ENCODE measurements at places on chromosomes 11 and 22. TPM values are rescaled to one million over a fixed set of nuclear protein-coding genes. Genes with fewer than 3 reads are reported as not detected.
A peak's percentile ranks its signal among the peaks of the same experiment; 100 is the strongest.

GRCh38 chr22:38171927-38172831, 9.5 kb downstream of the PLA2G6 start:
- DNase-seq: no peak

DNA sequence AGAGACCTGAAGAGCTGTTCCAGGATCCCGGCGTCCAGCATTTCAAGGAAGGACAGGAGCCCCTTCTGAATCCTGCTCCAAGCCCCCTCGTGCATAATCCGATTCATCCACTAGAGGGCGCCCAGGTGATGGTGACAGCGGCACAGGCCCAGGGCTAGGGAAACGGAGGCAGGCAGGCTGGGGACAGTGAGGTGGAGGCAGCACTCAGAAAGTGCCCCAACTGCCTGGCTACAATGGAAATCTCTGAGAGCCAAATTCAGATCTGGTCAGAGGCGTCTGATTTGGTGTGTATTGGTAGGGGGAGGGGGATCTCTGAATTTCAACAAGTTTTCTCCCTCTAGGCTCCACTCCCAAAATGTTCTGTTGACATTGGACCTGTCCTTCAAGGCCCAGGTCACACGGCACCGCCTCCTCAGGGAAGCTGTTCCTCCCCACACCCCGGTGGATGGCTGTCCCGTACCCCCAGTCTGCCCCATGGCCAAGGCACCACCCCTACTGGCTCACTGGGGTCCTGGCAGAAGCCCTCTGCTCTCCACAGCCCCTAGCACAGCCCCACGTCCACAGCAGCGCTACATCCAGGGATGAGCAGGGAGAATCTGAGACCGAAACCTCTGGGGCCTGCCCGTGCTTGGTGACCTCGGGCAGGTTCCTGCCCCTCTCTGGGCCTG, 142.9 kb downstream of the CRYBB2 start:
- peak; percentile 46 for DNase-seq

GRCh38 chr22:30192427-30192826, 54.1 kb downstream of the LIF start:
- no peak for DNase-seq

DNA sequence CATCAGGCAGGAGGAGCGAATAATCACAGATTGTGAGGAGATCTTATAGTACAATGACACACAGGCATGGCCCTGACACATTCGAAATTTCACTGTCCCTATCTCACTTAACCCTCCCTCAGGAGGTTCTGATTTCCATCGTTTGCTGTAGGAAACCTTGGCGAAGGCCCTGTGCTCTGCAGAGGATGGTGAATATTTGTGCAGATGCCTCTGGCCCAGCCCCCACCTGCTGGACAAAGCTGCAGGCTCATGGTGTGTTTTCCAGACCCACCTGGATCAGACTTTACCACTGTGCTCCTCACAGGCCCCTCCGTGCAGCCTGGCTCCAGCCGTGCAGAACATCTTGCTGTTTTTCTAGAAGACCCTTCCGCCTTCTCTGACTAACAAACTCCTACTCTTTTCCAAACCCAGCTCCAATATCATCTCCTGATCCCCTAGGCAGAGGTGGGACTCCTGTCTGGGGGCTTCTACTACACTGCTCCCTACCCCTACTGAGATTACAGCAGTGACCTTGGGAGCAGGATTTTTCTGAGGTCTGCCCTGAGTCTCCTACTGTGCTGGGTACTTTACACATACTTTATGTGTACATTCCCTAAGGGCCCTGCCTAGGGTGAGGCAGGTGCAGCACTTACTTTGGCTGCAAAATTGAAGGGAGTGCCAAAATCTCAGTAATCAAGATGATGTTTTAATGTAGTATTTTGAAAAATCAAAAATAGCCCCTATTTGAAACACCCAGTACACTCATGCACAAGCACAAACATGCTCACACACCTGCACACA, 412.7 kb downstream of the SOX6 start:
- DNase-seq: no peak

- no peak for DNase-seq
Measured at GRCh38 chr11:37907436-37908218, 1309.6 kb upstream of the RAG2 start.

DNA sequence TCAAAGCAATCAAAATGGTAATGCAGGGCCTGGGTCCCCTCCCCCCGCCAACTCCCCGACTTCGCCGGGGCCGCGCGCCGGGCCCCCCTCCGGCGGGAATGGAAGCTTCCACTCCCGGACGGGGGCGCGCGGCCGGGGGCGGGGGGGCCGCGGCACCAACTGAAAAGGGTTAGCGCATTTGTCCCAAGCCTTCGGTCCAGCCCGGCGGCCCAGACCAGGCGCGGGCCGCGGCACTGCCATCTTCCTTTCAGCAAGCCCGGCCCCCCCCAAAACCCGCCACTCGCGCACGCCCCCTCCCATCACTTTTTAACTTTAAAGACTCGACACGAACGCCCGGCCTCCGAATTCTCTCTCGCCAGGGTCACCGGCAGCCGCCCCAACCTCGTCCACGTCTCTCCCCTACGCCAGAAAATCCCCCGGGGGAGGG, 2.8 kb downstream of the PHF21B start:
- DNase-seq: peak; percentile 53

DNA sequence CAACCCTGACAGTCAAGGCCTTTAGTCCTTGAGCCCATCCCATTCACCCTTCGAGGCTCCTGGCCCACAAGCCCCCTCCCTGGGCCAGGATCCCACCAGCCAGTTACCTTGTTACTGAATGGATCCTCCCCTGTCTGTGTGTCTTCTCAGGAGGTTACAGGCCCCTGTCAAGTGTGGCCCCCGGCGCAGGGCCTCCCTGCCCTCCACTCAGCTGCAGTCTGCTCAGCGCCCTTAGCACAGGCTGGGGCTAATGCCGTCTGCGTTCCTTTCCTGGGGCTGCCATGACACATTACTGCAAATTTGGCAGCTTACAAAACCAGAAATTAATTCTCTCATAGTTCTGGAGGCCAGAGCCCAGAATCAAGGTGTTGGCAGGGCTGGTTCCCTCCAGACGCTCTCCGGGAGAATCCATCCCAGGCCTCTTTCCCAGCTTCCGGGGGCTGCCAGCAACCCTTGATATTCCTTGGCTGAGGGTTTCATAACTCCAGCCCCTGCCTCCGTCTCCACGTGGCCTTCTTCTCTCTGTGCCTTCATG, 9.4 kb upstream of the SYT12 start:
- no peak for DNase-seq

DNA sequence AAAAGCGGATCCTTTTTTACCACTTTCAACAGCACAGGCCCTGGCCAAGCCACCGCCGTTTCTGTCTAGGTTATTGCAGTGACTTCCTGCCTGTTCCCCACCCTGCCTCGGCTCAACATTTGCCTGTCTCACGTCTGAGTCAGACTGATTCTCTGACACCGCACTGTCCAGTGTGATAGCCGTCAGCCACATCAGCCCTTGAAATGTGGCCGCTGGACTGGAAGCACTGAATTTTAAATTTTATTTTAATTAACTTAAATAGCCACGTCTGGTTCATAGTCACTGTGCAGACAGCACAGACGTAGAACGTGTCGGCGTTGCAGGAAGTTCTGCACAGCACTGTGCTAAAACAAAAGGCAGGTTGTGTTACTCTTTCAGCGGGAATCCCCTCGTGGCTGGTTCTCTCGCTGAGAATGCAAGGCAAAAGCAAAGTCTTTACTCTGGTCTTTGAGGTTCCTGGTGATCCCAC, 56.3 kb upstream of the ADSL start:
- no peak for DNase-seq

GRCh38 chr22:46678785-46679700, 58.9 kb downstream of the GRAMD4 start:
- no peak for DNase-seq

DNA sequence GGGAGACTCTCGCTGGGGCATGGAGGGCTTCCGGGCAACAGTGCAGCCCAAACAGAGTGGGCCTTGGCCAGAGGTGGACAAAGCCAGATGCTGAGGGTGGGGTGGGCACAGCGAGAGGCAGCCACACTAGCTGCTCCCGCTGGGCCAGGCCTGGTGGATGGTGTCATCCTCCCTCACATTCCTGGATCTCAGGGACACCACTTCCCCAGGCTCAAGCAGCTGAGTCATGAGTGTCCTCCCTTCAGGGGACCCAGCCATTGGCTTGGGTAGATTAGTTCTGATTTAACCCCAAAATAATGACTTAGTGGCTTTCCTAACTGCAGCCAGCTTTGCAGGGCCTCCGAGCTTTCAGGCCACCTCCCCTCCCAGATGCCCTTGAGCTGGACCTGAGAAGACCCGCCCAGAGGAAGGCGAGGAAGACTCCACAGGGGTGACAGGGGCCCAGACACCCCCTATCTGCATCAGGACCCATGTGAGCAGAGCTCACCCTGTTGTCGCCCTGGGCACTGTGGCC, 25.9 kb upstream of the WNT7B start:
- DNase-seq: no peak

GRCh38 chr22:10778296-10778814, 4749.6 kb upstream of the OR11H1 start:
- DNase-seq: no peak

DNA sequence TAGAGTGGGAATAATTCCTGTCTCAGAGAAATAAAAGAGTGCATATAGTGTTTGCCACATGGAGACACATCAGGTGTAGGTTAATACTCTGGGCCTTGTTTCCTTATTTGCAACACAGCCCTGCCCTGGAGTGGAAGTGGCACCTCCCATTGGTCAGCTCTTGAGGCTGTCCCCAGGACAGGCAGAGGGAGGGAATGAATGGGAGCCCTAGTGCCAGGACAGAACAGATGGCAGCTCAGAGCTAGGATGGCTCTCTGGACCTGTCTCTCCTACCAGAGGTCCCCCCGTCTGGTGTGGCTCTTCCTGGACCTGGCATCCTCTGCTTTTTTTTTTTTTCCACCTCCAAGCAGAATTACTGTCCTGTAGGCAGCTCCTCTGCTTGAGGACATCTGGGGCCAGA, 35.6 kb downstream of the LIMK2 start:
- no peak for DNase-seq

DNA sequence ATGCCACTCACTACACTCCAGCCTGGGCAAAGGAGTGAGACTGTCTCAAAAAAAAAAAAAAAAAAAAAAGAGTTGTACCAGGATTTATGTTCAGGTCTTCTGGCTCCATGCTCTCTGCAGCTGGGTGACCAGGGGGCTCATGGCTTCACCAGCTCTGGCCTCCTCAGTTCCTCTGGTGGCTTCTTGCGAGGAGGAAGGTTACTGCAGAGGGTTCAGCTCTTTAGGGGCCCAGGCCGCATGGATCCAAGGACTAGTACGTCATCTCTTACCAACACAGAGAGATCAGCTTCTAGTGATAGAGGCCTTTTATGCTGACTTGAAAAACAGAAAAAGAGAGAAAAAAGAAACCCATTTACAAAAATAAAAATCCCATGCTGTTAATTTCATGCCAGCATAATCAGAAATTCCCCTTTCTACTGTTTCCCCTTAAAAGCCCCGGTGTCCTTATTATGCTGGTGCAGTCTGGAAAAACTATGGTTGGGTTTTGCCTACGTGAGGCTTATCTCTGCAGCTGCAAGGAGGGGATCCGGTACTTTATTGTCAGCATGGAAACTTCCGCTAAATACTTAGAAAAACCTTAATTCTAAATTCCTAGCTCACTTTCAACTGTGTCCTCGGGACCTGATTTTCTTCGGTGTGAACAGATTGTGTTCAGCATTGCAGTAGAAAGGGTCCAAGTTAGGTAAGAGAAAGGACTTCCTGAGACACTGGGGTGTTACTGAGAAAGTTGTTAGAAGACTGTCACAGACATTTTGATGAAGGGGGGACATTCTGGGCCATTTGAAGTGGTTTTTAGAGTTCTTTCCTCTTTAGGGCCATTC, 13.7 kb downstream of the ZBTB16 start:
- no peak for DNase-seq

- no peak for DNase-seq
Measured at GRCh38 chr11:19675397-19675796, 37.2 kb upstream of the NAV2 start.

- no peak for DNase-seq
Measured at GRCh38 chr11:95371153-95371552, 140.2 kb upstream of the SESN3 start.

DNA sequence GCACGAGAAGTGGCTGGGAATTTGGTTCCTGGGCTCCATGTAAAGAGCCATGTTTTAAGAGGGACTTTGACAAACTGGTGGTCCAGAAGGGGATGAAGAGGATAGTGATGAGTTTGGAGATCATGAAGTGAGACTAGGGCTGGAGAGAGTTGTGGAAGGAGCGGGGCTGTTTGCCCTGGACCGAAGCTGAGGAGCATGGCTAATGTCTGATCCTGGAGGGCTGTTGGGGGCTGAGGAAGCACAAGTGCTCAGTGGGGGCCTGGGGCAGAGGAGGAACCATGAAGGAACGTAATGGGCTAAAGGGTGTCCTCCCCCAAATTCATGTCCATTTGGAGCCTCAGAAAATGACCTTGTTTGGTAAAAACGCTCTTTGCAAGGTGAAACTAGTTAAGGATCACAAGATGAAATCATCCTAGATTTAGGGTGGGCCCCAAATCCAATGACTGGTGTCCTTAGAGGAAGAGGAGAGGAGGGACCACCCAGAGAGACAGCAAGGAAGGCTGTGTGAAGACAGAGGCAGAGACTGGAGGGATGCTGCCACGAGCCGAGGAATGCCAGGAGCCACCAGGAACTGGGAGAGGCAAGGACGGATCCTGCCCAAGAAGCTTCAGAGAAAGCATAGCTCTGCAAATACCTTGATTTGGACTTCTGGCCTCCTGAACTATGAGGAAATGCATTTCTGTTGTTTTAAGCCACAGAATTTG, 107.3 kb upstream of the LMO1 start:
- no peak for DNase-seq

DNA sequence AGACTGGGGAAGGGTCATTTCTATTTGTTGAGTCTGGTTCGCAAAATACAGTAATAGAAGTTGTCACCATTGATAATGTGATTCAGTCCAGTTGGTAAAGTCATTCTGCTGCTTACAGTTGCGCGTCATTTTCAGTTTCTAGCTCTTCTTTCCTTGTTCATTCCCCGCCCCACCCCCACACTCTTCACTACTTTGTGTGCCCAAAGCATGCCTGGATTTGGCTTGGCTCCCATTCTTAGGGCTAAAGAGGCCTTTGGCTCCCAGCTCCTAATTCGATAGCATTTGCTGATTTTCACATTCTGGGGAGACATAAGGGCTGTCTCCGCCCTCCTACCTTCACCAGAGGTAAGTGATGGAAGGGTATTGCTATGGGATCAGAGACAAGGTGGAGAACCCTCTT, 43.0 kb downstream of the CECR2 start:
- DNase-seq: no peak

DNA sequence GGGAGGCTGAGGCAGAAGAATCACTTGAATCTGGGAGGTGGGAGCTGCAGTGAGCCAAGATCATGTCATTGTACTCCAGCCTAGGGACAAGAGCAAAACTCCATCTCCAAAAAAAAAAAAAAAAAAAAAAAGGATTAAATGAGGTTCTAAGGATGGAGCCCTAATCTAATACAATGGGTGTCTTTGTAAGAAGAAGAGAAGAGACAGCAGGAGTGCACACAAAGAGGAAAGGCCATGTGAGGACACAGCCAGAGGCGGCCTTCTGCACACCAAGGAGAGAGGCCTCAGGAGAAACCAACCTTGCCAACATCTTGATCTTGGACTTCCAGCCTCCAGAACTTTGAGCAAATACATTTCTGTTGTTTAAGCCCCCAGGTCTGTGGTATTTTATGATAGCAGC, 66.6 kb upstream of the CECR2 start:
- no peak for DNase-seq

GRCh38 chr11:88169471-88169870, 5.8 kb downstream of the RAB38 start:
- no peak for DNase-seq

The ADM2 gene
- 0.24 TPM for polyA plus RNA-seq

The MAPK8IP1 gene
- 4.1 TPM for polyA plus RNA-seq

The CAT gene
- 218 TPM for polyA plus RNA-seq

The VPREB3 gene
- 0.76 TPM for polyA plus RNA-seq

The OR56A4 gene
- not detected for polyA plus RNA-seq

The GGT1 gene
- polyA plus RNA-seq: 6.1 TPM

The MIOX gene
- 0.08 TPM for polyA plus RNA-seq

The USP2 gene
- 3.2 TPM for polyA plus RNA-seq

The GLYATL1 gene
- polyA plus RNA-seq: 5.1 TPM

The TMEM121B gene
- polyA plus RNA-seq: 0.77 TPM

Data from right lung (tissue), 10 donors.